Sciatic nerve (tissue), 2 donors: ENCODE measurements at places on chromosomes 13 and 19. TPM values are rescaled to one million over a fixed set of nuclear protein-coding genes. Genes with fewer than 3 reads are reported as not detected.

IGFL2 gene
- 0.85 TPM for total RNA-seq

DNA sequence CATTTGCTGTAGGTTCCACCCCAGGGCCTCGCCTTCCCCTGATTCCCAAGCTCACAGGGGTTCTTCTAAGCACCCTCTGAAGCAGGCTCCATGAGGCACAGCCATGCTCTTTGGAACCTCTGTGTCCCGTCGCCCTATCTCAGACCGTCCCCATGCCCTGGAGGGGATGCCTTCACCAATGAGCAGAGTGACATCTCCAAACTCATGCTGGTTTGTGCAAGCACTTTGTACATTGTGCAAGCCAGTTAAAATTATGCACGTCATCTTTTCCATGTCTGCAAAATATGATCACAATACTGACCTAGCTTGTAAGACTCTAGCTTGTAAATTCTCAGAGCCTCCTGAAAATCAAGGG is 46.5 kb upstream of the RAP2A start:
- no peak for DNase-seq

GRCh38 chr13:39815345-39816111 is 160.1 kb downstream of the COG6 start:
- DNase-seq: no peak

CEACAM1 gene
- total RNA-seq: 5.8 TPM

DNA sequence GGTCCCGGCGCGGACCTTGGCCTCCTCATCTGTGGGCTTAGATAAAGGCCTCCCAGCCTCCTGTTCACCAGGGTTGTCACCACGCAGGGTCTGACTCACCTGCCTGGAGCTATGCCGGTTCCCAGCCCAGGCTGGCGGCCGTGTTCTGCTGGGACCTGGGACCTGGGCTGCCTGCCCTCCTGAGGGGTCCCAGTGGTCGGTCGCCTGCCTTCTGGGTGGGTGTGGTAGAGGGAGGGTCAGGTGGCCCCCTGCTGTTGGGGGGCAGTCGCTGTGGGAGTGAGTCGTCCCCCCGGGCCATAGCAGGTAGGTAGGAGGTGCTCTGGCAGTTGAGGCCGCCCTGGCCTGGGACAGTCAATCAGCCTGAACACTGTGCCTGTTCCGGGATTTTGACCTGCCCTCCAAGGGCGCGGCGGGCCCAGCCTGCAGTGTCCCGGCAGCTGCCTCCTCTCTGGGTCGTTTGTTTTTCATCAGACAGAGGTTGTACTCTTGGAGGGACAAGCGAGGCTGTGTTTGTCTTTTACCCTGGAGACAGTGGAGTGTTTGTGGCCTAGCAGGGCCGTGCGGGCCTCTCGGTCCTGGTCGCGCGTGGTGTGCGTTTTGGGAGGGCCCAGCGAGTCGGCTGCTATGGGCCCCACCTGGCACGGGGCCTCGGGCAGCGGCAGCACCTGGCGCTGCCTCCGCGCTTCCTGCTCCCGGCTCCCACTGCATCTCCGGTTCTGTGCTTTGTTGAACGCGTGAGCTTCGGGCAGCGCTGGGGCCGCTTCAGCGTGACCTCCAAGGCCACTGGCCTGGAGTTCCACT is 2.6 kb downstream of the ADAT3 start:
- no peak for DNase-seq

DNA sequence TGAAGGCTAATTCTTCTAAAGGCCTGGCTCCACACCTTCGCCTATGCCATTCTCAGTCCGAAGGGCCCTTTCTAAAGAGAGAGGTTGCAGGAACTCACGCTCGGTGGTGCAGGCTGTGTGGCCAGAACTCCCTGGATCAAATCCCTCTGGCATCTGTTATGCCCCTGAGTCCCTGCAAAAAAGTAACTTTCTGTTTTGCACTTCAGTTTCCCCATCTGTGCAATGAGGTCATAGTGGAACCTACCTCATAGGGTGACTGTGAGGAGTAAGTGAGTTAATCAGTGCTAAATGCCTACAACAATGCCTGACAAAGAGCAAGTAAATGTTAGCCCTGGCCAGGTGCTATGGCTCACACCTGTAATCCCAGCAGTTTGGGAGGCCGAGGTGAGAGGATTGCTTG is 7.3 kb downstream of the IGSF23 start:
- no peak for DNase-seq

GRCh38 chr19:13937479-13938300 is 527 bp downstream of the PODNL1 start:
- no peak for DNase-seq

FFAR3 gene
- 0.76 TPM for total RNA-seq

GRCh38 chr13:50387051-50387581 is 371.9 kb downstream of the KCNRG start:
- DNase-seq: peak; percentile 64

DNA sequence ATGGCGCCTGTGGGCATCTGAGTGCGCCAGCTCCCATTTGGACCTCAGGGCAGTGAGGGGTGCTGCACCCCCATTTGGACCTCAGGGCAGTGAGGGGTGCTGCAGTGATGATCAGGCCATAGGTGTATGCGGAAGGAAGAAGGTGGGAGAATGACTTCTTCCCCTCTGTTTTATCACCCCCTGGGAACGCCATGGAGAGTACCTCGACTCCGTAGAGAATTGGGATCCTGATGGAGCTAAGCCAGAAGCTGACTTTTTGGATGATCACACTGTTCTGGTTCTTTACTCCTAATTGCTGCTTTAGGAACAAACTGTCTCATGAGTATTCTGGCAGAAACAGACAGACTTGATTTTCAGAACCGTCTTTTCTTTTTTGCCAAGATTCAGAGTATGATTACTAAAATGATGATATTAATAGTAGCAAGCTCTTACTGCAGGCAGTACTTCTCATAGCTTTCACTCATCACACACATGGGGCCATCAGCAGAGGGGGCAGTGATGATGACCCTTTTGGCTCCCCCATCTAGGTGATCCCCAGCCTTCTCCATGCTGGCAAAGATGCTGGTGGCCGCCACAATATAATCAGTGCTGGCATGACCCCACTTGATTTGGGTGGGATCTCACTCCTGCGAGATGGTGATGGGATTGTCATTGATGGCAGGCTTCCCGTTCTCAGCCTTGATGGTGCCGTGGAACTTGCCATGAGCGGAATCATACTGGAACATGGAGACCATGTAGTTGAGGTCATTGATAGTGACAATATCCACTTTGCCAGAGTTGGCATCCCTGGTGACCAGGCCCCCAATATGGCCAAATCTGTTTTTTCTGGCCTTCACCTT is 10.3 kb upstream of the UBAC2 start:
- DNase-seq: no peak

DNA sequence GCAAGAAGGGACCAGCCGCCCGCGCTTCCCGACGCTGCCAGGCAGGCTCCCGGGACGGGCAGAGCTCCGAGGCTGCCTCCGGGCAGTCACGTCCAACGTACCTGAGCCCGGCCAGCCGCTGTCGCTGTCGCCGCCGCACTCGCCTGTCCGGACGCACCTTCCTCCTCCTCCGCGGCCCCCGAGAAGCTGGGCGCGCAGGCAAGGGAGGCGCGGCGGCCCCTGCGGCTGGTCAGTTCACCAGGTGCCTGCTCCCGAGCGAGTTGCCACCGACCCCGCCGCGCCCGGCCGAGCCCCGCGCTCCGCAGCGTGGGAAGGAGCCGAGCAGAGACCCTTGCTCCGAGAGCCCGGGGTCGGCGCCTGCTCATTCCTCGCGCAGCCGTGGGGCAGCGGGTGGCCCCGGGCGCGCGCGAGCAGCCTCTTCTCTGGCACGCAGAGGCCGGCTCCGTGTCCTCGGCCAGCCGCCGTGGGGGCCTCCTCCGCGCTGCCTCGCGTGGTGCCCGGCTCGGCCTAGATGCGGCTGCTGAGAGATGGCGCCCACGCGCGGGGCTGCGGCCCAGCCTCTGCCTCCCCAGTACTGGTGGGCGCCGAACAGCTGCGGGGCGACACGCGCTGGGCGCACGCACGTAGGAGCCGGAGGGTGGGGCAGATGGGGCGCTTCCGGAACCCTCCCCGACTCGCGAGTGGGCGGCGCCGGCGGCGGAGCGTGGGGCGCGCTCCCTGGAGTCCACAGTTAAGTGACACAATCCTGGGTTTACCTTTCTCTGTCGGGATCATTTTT is 419.4 kb downstream of the UQCRFS1 start:
- no peak for DNase-seq

DNA sequence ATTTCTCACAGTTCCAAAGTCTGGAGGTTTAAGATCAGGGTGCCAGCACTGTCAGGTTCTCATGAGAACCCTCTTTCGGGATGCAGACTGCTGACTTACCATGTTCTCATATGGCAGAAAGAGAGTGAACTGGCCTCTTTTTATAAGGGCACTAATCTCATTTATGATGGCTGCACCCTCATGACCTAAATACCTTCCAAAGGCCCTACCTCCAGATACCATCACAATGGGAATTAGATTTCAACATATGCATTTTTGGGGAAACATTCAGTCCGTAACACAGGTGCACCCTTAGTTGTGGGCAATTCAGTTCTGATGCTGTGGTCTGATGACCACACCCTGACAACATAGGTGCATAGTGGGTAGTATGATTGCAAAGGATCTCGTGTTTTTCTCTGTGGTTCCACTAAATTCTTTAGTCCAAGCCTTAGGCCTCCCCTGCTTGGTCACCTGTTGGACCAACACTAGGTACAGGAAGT is 33.3 kb downstream of the GARRE1 start:
- no peak for DNase-seq

DNA sequence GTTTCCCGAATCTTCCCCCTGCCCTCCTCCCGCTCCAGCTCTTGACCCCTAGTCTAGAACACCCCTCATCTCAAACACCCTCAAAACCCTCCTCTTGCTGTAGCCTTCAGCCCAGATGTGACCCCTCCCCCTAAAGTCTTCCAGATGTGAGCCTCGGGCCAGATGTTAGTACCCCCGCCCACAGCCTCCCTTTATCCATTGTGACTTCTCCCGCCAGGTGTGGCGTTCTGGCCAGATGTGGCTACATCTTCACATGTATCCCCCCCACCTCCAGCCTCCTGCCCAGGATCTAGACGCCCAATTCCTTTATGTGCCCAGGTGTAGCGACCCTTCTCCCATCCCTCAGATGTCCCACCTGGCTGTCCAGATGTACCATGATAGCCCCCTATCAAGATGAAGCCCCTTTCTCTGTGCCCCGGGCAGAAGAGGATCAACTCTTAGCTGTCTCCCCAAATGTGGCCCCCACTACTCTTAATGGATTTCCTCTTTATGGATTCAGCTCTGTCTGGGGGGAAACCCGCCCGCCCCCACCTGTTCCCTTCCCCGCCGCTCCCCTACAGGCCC is 517 bp upstream of the LTBP4 start:
- DNase-seq: no peak

- no peak for DNase-seq
Measured at GRCh38 chr13:45564133-45564776, 51.3 kb downstream of the ERICH6B start.

FCHO1 gene
- 6.1 TPM for total RNA-seq

GRCh38 chr13:108494991-108495645 is 134.3 kb upstream of the MYO16 start:
- no peak for DNase-seq

CLDN10 gene
- total RNA-seq: not detected

PODNL1 gene
- 17.8 TPM for total RNA-seq

- DNase-seq: no peak
Measured at GRCh38 chr13:59607780-59608233, 555.9 kb downstream of the DIAPH3 start.

THSD1 gene
- total RNA-seq: 13.4 TPM

DNA sequence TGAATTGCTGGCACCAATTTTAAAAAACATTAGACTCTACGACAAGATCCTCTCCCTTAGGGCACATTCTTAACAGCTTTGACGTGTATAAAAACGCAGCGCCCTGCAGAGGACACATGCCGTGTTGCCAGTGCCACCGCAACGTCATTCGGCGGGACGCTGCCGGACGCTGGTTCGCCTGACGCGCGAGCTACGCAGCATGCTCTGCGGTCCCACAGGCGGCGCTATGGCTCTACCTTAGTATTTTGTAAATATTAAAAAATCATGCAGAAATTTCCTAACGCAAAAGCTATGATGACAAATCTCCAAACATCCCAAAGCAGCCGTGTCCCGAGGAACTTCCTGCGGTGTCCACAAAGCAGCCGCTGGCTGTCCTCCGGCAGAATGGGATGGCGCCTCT is 4.2 kb upstream of the ADPRHL1 start:
- DNase-seq: no peak

DNA sequence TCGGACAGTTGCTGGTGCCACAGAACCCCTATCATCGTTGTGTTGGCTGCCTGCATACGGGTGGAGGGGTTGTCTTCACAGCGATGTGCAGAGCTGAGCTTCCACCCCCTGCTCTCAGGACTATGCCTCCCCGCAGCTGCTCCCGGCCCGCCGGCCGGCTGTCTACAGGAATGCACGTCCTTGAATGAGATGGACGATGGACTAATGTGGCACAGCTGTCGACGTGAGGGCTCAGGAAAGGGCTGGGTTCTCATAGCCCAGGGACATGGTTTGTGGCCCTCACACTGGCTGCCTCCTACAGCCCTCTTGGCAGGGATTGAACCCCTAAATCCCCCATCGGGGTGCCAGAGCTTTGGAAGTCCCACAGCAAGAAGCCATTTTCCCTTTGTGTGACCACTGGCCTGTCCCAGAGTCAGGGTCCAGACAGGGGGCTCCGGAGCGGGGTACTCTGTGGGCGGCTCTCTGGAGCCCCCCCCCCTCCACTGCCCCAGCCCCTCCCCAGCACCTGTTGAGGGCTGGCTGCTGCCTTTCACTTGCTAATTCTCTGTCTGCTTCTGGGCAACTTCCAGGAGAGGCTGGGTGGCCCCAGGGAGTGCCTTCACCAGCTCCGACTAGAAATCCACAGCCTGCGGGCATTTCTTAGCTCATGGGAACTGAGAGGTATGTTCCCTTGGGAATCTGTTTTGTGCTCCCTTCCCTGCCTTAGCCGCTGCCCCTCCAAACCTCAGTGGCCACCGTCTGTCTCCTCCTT is 40.2 kb downstream of the TSSK6 start:
- DNase-seq: no peak

DNA sequence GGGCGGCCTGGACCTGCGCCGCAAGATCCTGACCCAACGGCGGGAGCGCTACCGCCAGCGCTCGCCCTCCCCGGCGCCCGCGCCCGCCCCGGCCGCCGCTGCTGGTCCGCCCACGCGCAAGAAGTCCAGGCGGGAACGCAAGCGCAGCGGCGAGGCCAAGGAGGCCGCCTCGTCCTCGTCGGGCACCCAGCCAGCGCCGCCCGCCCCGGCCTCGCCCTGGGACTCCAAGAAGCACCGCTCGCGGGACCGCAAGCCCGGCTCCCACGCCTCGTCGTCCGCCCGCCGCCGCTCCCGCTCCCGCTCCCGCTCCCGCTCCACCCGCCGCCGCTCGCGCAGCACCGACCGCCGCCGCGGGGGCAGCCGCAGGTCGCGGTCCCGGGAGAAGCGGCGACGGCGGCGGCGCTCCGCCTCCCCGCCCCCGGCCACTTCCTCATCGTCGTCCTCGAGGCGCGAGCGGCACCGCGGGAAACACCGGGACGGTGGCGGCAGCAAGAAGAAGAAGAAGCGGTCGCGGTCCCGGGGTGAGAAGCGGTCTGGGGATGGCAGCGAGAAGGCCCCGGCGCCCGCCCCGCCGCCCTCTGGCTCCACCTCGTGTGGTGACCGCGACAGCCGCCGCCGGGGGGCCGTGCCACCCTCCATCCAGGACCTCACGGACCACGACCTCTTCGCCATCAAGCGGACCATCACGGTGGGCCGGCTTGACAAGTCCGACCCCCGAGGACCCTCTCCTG is 10.0 kb downstream of the SCAF1 start:
- no peak for DNase-seq

GRCh38 chr19:2587001-2587719 is 111.2 kb downstream of the GADD45B start:
- peak; percentile 53 for DNase-seq
